ENCODE measurements at places on chromosomes 13 and 19. TPM values are rescaled to one million over a fixed set of nuclear protein-coding genes. Genes with fewer than 3 reads are reported as not detected.

Gene ZNF415
- 2.8 TPM for total RNA-seq

Gene ADM5
- 5.6 TPM for total RNA-seq

Gene PSG6
- total RNA-seq, result not detected

Gene DCAF15
- total RNA-seq, result 90.0 TPM

Gene INAFM1
- 20.0 TPM for total RNA-seq

Gene PLPP2
- total RNA-seq, result 0.87 TPM

Gene IL12RB1
- total RNA-seq, result 14.6 TPM

Gene ELSPBP1
- not detected for total RNA-seq

Gene TTC9B
- not detected for total RNA-seq

Gene C1QTNF9B
- not detected for total RNA-seq

Gene B3GNT8
- total RNA-seq, result 0.19 TPM

Gene CD22
- 48.2 TPM for total RNA-seq

Gene FREM2
- not detected for total RNA-seq

Gene ERICH4
- not detected for total RNA-seq

Gene EPSTI1
- 12.7 TPM for total RNA-seq

Gene GJB6
- total RNA-seq, result 1.3 TPM

Gene TPTE2
- not detected for total RNA-seq

Gene LINGO3
- 0.25 TPM for total RNA-seq

Gene KCNRG
- 0.31 TPM for total RNA-seq

Gene LMTK3
- total RNA-seq, result 9.5 TPM

Gene HS6ST3
- total RNA-seq, result not detected

Gene IGSF23
- total RNA-seq, result not detected

Gene FFAR2
- not detected for total RNA-seq

Gene PCP2
- total RNA-seq, result 1.8 TPM

Gene CASP14
- total RNA-seq, result not detected

Gene ZNF547
- 0.61 TPM for total RNA-seq

Gene DHDH
- total RNA-seq, result 2.2 TPM

Gene DCT
- 0.34 TPM for total RNA-seq

Gene IZUMO4
- 105 TPM for total RNA-seq

Gene PLK5
- total RNA-seq, result not detected

Gene SCGB2B2
- 0.36 TPM for total RNA-seq

Gene ZSCAN1
- not detected for total RNA-seq

Gene GIPC1
- total RNA-seq, result 24.8 TPM

Gene LGALS4
- total RNA-seq, result 0.59 TPM

Gene ZNF576
- total RNA-seq, result 15.9 TPM

Gene ZNF606
- 9.1 TPM for total RNA-seq

Gene CD177
- total RNA-seq, result not detected
